Aortic smooth muscle cell (primary cell): ENCODE measurements at places on chromosomes 4 and X. TPM values are rescaled to one million over a fixed set of nuclear protein-coding genes. Genes with fewer than 3 reads are reported as not detected.

Gene PPARGC1A
- 0.25 and 1.5 TPM in 2 replicates for total RNA-seq

Gene RPL9
- total RNA-seq = 2,112 and 2,342 TPM in 2 replicates

Gene NUDT11
- total RNA-seq = 7.3 and 7.5 TPM in 2 replicates

Gene DHRSX
- 20.9 and 24.2 TPM in 2 replicates for total RNA-seq

Gene CFP
- total RNA-seq = 0.13 and 0.25 TPM in 2 replicates

Gene ARR3
- total RNA-seq = not detected in 2 replicates

Gene ARHGAP36
- total RNA-seq = not detected in 2 replicates

Gene NAA11
- total RNA-seq = 0.06 TPM in 1 of 2 replicates, not detected in the other

Gene REELD1
- total RNA-seq = not detected in 2 replicates

Gene TLR6
- total RNA-seq = 1.4 and 1.8 TPM in 2 replicates

Gene HGFAC
- total RNA-seq = not detected in 2 replicates

Gene PPEF2
- not detected in 2 replicates for total RNA-seq
